Thoracic aorta (tissue), 2 donors: ENCODE measurements at places on chromosomes 3 and 15. TPM values are rescaled to one million over a fixed set of nuclear protein-coding genes. Genes with fewer than 3 reads are reported as not detected.

The LRTM1 gene
- total RNA-seq = not detected

The OCA2 gene
- total RNA-seq = 8.0 TPM

- H3K4me1 ChIP-seq = no peaks in the 10 kb centered on the region
- DNase-seq = no peak
- no peaks in the 10 kb centered on the region for H3K36me3 ChIP-seq
- H3K4me3 ChIP-seq = no peak overlapping the region
- H3K27ac ChIP-seq = no peak overlapping the region
Observed at GRCh38 chr15:93118904-93119303, 29.9 kb upstream of the RGMA start.

DNA sequence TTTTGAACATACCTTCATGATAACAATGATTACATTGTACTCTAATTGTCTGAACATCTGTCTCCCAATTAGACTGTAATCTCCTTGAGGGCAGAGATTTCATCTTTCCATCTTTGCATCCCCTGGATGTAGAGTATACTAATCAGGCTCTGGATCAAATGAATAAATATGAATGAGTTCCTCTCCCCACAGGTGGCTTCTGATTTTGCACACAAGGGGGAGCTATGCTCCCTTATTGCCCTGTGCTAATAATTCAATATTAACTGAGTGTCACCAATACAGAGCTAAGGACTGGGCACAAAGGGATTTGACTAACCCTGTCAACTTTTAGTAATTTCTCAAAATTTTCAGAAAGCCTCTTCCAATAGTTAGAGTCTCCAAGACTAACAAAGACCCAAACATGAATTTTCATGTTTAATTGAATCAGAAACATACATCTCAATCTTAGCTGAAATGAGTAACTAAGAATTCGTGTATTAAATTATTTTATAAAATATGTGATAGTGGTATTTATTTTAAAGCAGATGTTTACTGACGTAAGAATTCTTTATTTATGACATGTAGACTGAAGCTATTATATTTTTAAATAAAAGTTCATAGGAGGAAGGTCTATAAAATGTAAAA lies 3.0 kb downstream of the DUOXA1 start:
- H3K4me1 ChIP-seq = no peaks in the 10 kb centered on the region
- no peak for DNase-seq
- H3K36me3 ChIP-seq = no peaks in the 10 kb centered on the region
- H3K4me3 ChIP-seq = no peak overlapping the region

- no peak overlapping the region for H3K4me3 ChIP-seq
- H3K4me1 ChIP-seq = peaks cover 15% of the 10 kb centered on the region
- DNase-seq = no peak
- H3K27ac ChIP-seq = peak overlapping the region; percentile 7
Observed at GRCh38 chr3:149151843-149152242, 22.4 kb downstream of the HPS3 start.

- no peak overlapping the region for H3K27ac ChIP-seq
- no peaks in the 10 kb centered on the region for H3K4me1 ChIP-seq
- H3K4me3 ChIP-seq = no peak overlapping the region
- H3K36me3 ChIP-seq = no peaks in the 10 kb centered on the region
- H3K27me3 ChIP-seq = no peaks in the 10 kb centered on the region
- DNase-seq = no peak
Observed at GRCh38 chr15:31934821-31935220, 95.5 kb upstream of the CHRNA7 start.
